ENCODE measurements at places on chromosomes 16 and 17.

DNA sequence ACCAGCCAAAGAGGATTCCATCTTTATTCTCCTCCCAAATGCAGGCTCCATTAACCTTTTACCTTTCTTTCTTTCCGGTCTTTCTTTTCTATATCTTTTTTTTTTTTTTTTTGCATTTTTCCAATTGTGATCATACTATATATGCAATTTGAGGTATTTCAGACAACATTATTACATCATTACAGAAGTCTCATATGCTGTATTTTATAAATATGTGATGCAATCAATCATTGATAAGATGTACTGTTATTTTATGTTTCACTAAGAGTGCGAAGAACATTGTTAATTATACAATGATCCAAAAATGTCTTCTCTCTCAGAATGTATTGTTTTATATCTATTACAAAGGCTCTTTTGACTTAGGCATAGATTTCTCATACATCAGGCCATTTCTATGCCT lies 683.1 kb downstream of the WWOX start:
- DNase-seq = no peak

DNA sequence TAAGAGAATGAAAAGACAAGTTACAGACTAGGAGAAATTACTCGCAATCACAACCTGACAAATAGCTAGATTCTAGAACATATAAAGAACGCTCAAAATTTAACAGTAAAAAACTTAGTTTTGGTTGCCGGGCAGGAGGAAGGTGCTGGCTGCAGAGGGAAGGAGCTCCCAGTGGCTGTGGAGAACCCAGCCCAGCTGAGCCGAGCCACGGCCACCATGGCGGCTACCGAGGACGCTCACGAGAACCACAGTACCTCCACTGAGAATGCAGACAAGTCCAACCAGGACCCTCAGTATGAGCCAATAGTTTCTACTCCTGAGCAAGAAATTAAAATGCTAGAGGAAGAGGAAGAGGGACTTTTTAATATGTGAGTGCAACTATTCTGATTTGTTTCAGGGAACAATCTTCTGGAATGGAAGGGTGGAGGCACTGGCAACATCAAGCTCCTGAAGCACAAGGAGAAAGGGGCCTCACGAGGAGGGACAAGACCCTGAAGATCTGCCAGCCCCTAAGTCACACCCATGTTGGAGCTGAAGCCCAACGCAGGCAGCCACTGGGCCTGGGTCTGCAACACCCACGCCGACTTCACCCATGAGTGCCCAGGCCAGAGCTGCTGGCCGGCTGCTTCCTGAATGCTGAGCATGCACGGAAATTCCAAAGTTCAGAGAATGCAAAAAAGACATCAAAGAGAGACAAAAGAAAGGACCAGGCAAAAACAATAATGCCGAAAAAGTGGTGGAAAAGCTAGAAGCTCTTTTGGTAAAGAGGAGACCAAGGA lies 55.0 kb downstream of the DNAH17 start:
- no peak for DNase-seq

DNA sequence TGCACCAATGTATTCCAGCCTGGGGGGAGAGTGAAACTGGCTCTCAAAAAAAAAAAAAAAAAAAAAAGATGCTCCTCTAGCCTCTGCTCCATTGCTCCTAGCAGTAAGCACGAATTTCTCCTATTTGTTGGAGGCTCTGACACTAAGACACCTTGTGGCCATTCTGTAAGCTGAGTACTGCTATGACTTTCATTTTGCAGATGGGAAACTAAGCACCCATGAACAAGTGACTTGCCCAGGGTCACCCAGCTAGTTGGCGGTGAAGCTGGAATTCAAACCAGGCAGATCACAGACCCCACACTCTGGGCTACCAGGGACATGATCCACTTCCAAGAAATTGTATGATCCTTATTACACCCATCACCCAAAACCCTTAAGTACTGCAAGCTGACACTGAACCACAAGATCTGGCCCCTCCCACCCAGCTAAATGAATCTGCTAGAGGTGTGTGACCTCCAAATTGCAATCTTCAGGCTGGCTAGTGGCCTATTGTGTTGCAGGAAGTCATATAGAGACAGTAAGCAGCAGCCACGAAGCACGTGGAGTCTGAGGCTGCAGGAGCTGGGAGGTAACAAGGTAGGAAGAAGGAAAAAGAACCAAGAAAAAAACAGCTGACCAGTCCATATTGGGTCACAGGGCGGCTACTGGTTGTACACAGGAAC lies 209.4 kb downstream of the XYLT1 start:
- no peak for DNase-seq

- DNase-seq = no peak
Measured at GRCh38 chr16:25912321-25912720, 220.6 kb downstream of the HS3ST4 start.

DNA sequence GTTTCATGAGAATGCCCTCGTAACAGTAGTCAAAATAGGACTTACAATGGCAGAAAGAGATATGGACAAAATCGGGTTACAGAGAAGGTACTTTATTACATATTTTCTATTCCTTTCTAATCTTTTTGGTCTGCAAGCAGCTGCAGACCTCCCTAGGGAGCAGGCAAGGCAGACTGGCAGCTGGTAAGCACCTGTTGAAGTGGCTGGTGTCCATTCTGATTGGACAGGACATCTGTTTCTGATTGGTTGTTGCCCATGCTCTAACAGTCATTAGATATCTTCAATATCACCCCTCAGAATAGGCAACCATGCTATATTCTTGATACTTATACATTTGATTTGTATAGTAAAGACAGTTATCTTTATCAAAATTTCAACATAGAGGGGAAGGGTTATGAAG lies 606.3 kb downstream of the KCNJ2 start:
- DNase-seq = no peak

- no peak for DNase-seq
Measured at GRCh38 chr17:19412984-19413383, 2.0 kb downstream of the RNF112 start.

DNA sequence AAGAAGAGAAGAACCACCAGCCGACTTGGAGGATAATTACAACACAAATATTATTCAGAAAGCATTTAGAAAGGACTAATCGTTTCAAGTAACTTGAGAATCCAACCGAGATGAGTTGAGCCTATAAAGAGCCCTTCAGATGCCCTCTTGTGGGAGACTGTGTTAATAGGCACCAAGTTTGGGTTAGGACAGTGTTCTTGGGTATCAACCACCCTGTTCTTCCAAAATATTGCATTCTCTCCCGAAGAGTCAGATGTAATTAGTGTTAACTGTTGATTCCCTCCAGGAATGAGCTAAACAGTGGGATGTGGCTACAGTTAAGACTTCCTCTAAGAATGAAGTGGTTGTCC lies 87.8 kb upstream of the NOL11 start:
- no peak for DNase-seq

- DNase-seq = no peak
Measured at GRCh38 chr16:19210280-19210924, 42.4 kb downstream of the SYT17 start.

DNA sequence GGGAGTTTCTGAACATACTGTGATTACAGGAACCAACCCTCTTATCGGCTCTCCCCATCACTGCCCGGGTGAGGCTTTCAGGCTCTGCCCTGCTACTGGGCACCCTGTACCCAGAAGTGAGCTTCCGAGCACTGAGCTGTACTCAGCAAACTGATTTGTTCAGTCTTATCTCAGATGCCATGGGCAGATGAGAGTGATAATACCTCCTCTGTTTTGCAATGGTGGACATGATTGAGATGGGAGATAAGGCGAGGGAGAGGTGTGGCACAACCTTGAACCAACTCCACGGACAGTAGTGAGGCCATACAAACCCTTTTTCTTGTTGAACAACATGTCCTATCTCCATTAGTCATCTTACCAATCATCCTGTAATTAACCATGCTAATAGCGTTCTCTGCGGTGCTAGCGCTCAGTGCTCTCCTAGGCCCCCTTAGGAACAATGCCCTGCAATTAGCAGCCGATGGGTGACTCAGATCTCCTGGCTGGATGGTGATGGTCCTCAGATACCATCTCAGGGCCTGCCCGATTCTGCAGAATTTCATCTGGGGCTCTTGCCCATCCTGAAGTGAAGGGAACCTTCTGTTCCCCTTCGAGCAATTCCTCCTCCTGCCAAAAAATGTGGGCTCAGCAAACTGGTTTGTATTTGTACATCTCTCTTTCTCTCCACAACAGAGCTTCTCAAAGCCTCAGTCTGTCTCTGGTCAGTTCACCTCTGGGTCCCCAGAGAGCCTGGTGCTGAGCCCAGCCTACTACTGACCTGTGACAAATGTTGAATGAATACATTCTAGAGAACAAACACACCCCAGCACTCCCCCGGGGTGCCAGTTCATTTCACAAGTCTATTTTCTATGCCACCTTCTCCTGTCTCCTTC lies 139.3 kb upstream of the IRX3 start:
- DNase-seq = no peak

- DNase-seq = no peak
Measured at GRCh38 chr17:41315814-41316445, 420 bp upstream of the KRTAP17-1 start.

DNA sequence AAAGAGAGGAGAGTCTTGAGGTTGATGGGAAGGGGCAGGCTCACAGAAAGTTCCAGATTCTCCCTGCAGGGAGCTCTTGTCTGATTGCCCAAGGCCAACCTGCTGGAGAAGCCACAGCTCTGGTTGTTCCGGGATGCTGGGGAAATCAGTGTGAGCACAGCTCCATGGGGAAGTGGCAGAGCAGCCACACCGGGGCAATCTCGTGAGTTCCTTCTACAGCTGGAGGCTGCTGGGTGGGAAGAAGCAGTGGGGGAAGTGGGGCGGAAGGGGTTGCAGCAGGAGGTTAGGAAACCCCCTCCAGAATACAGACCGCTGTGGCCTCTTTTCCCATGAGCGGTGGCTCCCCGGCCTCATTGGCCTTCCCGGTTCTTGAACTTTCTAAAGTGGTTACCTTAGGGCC lies 34.0 kb downstream of the KIAA0513 start:
- no peak for DNase-seq

DNA sequence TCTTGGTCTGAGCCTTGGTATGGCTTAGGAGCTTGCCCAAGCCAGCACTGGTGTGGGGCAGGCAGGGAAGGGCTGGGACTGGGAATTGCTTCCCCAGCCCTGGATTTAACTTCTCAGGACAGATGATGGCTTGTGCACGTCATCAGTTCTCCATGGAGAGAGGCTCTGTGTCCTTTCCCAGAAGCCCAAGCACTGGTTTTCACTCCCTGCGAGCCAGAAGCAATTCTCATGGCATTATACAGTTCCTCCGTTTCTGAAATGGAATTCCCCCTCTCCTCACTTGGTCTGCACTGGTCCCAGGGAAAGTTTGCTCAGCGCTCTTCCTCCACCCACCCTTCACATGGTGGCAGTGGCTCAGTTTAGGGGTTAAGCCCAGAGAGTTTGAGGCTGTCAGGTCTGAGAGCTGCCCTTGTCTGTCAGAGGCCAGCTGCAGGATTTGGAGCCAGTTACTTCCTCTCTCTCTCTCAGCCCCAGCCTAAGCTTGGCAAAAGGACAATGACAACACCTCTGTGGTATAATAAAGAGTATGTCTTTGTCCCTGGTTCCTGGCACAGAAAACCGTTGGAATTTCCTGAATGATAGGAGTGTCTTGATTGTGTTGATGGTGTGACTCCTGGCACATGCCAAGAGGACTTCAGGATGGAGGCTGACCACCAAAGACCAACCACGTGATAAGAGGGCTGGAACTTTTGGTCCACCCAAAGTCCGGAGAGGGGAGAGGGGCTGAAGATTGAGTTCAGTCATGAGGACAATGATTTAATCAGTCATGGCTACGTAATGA lies 219.6 kb upstream of the TNRC6C start:
- DNase-seq = no peak

- DNase-seq = no peak
Measured at GRCh38 chr17:66417300-66417719, 114.9 kb downstream of the PRKCA start.

DNA sequence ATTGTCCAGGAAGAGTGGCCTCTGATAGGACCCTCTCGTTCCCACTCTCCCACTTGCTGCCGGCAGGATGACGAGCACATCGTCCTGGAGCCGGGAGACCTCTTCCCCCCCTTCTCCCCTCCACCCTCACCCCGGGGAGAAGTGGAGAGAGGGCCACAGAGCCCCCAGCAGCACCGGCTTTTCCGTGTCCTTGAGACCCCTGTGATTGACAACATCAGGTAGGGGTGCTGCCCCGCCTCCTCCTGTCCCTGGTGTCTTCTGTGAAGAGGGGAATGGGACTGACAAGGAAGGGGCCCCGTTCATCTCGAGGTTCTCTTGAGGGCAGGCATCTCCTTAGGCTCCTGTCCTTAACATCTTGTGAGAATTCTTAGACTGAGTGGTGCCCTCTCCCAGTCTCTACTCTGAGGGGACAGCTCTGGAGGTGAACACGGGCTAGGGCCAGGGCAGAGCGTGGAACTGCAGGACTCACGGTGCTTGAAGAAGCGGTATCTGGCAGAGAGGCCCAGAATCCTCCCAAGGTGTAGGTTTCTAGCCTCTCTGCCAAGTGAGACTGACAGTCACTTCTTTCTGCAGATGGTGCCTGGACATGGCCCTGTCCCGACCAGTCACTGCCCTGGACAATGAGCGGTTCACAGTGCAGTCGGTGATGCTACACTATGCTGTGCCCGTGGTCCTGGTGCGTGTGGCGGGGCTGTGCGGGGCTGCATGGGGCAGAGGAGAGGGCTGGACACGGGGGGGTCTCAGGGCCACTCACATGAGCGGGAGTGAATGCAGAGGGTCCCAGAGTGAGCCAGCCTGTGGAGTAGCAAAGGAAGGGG lies 26.4 kb downstream of the CASKIN2 start:
- no peak for DNase-seq

DNA sequence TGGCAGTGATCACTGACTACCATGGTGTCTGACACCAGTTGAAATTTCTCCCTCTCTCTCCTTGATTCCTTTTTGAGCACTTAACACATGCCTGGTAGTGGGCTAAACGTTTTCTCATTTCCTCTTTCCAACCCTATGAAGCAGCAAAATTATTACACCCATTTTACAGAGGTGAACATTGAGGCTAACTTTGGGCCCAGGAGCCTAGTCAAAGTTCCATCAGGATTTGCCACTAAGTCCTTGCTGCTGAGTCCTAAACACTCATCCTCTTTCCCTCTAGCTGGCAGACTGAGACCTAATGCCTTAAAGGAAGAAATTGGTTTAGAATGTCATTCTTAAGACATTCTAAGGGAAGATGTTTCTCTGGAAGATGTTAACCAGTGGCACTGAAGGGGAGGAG lies 74.7 kb upstream of the IRX3 start:
- DNase-seq = no peak

DNA sequence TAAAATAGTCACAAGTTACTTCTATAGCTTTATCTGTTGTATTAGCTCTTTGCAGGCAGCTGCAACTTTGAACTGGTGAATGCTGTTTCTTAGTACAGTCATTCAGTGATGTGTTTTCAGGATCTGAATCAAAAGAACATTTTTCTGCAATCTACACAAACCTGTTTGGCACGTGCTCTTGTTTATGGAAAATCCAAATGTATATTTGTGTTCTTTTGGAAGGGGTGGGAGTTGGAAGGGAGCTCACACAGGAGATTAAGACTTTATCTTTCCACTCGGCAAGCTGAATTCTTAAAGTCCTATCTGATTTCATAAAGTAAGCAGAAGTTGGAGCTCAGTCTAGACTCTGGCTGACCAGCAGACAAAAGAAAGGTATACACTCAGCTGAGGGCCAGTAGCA lies 300.2 kb downstream of the MAP2K6 start:
- DNase-seq = no peak

DNA sequence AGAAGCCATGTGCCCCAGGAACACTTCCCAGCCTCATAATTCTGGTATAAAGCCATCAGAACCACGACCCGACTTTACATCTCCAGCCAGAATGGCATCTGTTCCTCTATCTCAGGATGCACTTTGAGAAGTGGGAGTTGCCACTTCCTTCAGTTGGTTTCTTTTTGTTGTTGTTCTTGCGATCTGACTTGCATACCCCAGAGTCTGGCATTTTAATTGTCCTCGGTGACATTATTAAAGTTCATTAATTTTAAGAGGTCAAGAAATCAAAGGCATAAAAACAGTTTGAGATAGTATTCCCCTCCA lies 13.5 kb downstream of the MARCHF10 start:
- no peak for DNase-seq
